LoVo (cell line): ENCODE measurements at places on chromosomes 7 and 10.

- no peak for DNase-seq
These were observed 109.5 kb downstream of the NRF1 start for GRCh38 chr7:129721068-129721467.

DNA sequence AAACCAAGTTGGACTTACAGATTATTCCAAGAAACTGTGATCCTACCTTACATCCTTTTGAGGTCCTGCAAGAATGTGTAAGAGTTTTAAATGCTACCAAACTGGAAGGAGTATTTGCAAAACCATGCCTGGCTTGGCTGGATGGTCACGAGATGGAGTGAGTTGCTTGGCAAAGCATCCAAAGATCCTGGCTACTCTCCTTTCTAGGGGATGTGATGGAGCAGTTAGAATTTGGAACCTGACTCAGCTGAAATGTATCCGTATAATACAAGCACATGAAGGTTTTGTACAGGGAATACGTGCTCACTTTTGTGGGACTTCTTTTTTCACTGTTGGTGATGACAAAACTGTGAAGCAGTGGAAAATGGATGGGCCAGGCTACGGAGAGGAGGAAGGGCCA is 13.3 kb upstream of the SYPL1 start:
- DNase-seq: no peak

DNA sequence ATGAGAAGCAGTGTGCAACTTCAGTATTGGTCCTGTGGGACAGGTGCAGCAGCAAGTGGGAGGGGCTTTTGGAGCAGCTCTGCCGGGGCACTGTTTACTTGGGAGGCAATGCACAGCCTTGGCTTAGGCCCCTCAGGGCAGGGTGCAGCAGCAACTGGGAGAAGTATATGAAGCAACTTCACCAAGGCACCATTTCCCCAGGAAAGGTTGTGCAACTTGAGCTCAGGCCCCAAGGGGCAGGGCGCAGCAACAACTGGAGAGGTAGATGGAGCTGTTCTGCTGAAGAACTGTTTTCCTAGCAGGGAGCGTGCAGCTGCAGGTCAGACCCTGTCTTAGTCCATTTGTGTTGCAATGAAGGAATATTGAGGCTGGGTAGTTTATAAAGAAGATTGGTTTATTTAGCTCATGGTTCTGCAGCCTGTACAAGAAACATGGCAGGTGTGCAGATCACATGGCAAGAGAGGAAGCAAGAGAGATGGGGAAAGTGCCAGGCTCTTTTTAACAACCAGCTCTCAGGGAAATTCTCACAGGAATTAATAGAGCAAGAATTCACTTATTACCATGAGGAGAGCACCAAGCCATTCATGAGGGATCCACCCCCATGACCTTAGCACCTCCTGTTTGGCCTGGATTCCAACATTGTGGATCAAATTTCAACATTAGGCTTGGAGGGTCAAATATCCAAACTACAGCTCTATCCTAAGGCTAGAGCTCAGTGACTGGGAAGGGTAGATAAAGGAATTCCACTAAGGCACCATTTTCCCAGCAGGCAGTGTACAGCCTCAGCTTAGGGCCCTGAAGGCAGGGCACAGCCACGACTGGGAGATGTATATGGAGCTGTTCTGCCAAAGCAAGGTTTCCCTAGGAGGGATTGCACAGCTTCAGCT is 10.9 kb downstream of the GPR141 start:
- no peak for DNase-seq

DNA sequence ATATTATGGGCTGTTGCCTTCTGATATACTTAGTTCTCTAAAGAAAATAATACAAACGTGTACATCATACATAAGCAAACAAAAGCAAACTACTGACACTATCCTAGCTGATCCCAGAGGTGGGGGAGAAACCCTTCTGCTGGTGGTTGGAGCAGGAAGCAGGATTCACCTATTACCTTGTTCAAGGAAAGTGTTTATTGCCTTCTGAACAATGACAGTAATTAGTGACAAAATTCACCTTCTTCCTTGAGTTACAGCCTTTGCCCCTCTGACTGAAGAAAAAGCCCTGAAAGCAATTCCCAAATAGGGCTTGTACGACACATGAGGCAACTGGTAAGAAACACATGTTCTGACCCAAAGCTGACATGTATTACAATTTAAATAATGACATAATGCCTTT is 118.8 kb upstream of the AKR1E2 start:
- no peak for DNase-seq

DNA sequence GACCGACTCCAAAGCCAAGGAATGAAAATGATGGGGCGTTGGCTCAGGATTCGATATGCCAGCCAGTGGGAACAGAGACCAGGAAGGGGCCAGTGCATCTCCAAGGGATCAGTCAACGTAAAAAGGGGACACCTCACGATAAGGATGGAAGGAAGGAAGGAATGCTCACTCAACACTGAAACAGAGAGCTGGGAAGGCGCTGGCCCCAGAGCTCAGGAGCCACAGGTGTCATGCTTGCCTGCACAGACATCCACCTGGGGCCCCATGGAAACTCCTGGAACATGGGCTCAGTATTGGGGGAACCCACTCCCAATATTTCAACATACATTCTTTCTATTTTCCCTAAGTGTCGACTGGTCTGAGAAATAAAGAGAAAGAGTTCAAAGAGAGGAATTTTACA is 5.3 kb downstream of the MMRN2 start:
- no peak for DNase-seq

- no peak for DNase-seq
These were observed 170.2 kb downstream of the AKR1D1 start for GRCh38 chr7:138246428-138246827.
